ENCODE measurements at places on chromosomes 5 and 9.

GRCh38 chr9:33751536-33752129 is 43.7 kb upstream of the PRSS3 start:
- DNase-seq, result no peak

DNA sequence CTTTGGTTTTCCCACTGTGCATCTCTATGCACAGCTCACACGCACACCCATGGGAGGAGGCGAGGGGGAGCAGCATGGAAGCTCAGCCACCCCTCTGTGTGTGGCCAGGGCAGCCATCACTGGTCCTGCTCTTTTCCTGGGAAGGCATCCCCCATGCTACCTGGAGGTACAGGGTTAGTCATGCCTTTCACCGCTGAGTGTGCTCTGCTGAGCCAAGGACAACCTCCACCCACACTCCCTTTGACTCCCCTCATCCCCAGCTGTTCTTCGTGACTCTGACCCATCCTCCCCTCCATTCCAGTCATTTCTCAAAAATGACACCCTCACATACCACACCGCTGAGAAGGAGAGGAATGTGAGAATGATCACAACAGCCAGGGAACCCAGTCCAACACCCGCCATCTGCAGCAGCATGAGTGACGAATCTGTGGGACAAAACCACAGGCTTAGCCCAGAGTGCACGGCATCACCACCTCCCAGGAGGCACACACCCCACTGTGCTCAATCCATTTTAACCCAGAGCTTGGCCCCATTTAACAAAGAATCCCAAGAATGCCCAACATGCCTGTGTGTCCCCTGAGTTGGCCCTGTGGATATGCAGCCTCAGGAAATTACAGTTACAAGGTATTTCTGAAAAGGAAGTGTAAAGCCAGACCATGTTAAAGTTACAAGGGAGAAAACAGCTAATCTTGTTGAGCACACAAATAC is 133.4 kb downstream of the SUSD1 start:
- DNase-seq, result peak; percentile 100

- DNase-seq, result no peak
Observed at GRCh38 chr5:18807256-18808149, 1173.2 kb downstream of the TAF11L14 start.

DNA sequence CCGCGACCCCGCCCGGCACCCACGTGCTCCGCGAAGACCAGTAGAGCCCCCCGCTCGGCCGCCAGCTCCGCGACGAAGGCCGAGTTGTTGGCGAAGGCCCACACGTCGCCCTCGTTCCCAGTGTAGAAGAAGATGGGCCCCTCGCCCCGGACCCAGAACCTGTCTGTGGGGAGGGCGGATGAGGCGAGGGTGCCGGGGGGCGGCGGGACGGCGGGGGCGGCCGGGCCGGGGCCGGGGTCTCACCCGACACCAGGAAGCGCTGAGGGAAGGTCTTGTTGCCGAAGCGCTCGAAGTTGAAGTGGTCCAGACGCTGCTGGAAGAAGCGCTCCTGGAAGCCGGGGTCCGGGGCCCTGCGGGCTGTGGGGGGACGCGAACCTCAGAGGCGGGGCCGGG is 317 bp downstream of the DPP7 start:
- DNase-seq, result no peak

- DNase-seq, result no peak
Observed at GRCh38 chr9:115373710-115374045, 255.7 kb upstream of the TNC start.

- DNase-seq, result no peak
Observed at GRCh38 chr5:144831650-144832049, 661.0 kb downstream of the KCTD16 start.

- no peak for DNase-seq
Observed at GRCh38 chr5:162603443-162604070, 536.0 kb downstream of the GABRG2 start.

- no peak for DNase-seq
Observed at GRCh38 chr9:30349526-30350513, 2034.6 kb upstream of the ACO1 start.

- peak; percentile 20 for DNase-seq
Observed at GRCh38 chr5:75651575-75652238, 40.5 kb downstream of the ANKDD1B start.

DNA sequence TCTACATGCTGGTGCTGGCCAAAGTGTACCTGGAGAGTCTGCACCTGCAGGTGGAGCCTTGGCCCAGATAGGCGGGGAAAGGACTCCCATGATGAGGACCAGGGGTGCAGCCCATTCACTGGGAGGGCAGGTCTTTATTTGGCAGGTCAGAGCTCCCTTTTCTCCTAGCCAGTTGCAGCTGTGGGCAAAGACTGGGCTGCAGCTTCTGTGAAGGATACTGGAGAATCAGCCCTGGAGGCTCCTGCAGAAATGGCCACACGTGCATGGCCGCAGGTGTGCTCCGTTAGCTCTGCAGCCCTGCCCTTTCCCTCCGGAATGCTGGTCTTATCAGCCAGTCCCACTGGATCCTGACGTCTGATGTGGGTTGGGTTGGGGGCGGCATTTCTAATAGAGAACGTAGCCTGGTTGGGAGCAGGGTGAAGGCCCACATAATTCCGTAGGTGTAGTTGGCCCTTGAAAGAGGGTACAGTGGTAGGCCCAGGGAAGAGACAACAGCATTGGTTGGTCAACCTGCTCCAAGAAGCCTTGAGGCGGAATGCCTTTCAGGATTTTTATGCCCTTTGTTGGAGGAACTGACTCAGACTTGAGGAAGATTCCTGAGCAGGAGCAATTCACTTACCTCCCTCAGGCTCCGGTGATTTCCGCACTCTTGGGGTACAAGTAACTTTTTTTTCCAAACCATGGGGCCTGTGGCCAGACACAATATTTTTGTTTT is 22.0 kb upstream of the TIFAB start:
- DNase-seq, result no peak

- DNase-seq, result no peak
Observed at GRCh38 chr5:160461378-160461777, 39.7 kb downstream of the PTTG1 start.

- no peak for DNase-seq
Observed at GRCh38 chr9:94140418-94140780, 56.1 kb downstream of the PTPDC1 start.

- DNase-seq, result peak; percentile 88
Observed at GRCh38 chr5:93236807-93237421, 344.1 kb downstream of the NR2F1-AS1 start.

DNA sequence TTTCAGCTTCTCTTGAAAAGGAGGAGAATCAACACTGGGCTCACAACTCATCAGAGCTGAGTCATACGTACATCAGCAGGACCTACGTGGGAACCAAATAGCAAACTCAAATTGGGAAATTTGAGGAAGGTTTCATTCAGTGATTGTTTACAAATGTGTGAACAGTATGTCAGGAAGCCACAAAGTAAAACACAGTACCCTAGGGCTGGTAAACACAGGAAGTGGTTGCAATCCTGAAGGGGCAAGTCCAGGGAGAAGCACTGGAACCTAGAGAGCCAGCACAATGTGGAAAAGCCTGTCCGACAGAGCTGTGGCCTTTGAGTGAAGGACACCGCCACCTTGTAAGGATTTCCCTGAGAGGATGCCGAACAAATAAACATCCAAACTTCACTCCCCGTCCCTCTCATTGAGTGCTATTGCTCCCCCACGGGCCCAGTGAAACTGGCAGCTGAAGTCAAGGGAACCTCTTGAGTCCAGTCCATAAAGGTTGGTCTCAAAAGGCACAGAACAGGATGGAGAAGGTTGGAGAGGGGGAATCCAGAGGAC is 26.7 kb upstream of the RICTOR start:
- DNase-seq, result peak; percentile 95

DNA sequence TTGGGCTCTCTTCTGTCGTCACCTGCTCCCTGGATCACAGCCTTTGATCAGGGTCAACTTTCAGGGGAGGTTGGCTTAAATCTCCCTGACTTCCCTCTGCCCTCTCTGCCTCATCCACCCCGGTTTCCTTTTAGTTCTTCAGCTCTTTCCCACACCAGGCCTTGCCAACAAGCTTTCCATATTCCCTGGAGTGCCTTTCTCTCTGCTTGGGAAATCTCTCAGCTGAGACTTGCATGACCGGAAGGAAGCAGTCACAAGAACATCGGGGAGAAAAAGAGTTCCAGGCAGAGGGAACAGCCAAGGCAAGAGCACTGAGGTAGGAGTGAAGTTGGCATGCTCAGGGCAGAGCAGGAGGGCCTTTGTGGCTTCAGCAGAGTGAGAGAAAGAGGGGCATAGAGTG is 88.4 kb upstream of the HSPA9 start:
- no peak for DNase-seq

GRCh38 chr5:169655353-169655752 is 18.3 kb downstream of the DOCK2 start:
- no peak for DNase-seq

DNA sequence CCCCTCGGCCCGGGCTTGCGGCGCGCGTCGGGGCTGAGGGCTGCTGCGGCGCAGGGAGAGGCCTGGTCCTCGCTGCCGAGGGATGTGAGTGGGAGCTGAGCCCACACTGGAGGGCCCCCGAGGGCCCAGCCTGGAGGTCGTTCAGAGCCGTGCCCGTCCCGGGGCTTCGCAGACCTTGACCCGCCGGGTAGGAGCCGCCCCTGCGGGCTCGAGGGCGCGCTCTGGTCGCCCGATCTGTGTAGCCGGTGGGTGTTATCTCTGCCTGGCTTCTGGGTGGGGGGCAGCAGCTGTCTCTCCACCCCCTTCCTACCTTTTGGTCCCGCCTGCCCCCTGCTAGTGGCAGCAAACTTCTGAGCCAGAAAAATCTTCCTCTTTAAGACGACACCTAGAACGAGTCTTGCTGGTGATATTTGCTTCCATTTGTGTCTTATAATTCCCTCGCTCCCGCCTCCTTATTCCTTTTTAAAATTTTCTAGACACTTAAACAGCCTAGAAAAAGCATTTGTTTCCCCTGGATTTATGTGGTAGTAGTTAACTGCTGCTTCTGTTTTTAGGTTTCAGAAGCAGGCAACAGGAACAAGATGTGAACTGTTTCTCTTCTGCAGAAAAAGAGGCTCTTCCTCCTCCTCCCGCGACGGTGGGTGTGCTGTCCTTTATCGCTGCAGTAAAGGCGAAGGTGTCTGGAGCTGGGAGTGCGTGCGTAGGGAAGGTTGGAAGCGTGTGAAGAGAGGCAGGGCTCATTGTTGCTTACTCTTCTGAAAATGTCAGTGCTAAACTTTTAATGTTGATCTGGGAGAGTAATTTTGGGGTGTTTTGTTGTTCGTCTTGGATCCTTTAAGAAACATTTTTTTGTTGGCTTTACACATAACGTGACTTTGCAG is 554 bp downstream of the JAK2 start:
- peak; percentile 28 for DNase-seq

- DNase-seq, result peak; percentile 21
Observed at GRCh38 chr5:163880302-163880701, 374.9 kb downstream of the MAT2B start.

DNA sequence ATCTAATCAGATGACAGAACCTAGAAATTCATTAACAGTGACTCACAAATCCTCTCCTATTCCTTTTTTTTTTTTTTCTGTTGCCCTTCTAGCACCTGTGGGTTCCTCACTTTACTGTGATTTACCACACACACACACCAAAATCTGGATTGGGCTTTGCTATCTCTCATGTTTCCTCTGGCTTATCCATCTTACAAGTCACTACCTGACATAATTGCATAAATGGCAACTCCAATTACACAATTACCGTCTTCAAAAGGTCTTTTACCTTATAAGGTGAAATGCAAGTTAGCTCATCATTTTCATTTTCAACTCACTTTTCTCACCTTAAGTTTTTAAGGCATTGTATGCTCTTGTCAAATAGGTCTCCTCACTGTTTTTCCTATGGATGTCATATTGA is 426.3 kb upstream of the MEF2C start:
- DNase-seq, result no peak

- no peak for DNase-seq
Observed at GRCh38 chr9:7879551-7880245, 80.1 kb upstream of the DMAC1 start.

- no peak for DNase-seq
Observed at GRCh38 chr5:20605732-20606525, 617.9 kb upstream of the CDH18 start.

GRCh38 chr5:172999372-172999973 is 15.9 kb downstream of the ATP6V0E1 start:
- no peak for DNase-seq

DNA sequence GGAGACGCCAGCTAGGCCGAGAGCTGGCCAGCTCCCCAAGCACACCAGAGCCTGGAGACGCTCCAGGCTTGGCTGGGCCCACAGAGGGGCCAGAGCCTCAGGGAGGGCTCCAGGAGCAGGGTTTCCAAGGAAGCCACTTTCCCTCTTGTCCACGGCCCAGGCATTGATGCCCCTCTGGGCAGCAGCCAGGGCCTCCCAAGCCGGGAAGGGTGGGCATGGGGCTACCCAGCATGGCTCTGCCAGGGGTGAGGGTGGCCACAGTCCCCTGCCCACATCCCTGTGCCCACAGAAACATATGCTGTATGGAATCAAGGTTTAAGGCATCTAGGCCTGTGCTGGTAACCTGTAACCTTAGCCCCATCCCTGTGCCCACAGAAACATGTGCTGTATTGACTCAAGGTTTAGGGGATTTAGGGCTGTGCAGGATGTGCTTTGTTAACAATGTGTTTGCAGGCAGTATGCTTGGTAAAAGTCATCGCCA is 1.5 kb upstream of the DPP7 start:
- no peak for DNase-seq

- no peak for DNase-seq
Observed at GRCh38 chr5:139960723-139961383, 82.2 kb downstream of the NRG2 start.

DNA sequence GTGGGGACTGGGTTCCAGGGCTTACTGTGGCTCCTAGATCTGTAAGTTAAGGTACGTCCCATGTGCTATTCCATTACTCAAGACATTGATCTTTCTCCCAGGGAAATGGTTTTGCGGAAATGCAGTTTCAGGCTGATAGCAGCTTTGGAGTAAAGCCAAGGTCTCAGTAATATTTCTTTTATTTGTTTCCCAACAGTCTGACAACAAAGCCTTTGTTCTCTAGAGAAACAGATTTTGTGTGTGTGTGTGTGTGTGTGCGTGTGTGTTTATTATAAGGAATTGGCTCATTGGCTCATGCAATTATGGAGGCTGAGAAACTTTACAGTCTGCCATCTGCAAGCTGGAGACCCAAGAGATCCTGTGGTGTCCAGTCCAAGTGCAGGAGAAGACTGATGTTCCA is 12.1 kb upstream of the POC5 start:
- no peak for DNase-seq

GRCh38 chr5:22293147-22293546 is 560.0 kb downstream of the CDH12 start:
- no peak for DNase-seq

DNA sequence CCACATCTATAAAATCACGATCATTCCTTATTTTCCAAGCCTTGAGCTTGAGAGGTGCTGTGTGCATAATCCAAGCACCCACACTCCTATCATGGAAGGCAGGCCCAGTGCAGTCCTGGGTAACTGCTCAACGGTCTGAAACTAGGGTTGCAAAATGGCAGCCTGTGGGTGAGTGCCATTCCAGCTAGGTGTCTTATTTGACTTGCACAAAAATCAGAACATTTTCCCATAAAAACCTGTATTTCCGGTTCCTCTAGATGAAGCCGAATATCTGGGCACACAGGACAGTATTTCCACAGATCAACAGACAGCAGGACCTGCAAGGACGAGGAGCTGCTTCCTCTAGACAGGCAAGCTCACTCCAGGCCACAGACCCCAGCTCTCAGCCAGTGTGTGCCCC is 588.8 kb downstream of the BNC2 start:
- no peak for DNase-seq

Data from HFFc6 (cell line).